Immature natural killer cell (primary cell): ENCODE measurements at places on chromosomes 3 and 15.

GRCh38 chr3:179076243-179077027 is 4.8 kb upstream of the ZMAT3 start:
- no peak overlapping the region for H3K27ac ChIP-seq
- no peaks in the 10 kb centered on the region for H3K36me3 ChIP-seq
- H3K27me3 ChIP-seq = peaks cover 5% of the 10 kb centered on the region

- H3K36me3 ChIP-seq = peaks cover 12% of the 10 kb centered on the region
- H3K27ac ChIP-seq = no peak overlapping the region
- H3K4me1 ChIP-seq = peaks cover 8% of the 10 kb centered on the region
- H3K27me3 ChIP-seq = peaks cover 2% of the 10 kb centered on the region
- no peak overlapping the region for H3K4me3 ChIP-seq
- no peak for DNase-seq
Measured at GRCh38 chr3:195224980-195225580, 45.9 kb downstream of the XXYLT1 start.

DNA sequence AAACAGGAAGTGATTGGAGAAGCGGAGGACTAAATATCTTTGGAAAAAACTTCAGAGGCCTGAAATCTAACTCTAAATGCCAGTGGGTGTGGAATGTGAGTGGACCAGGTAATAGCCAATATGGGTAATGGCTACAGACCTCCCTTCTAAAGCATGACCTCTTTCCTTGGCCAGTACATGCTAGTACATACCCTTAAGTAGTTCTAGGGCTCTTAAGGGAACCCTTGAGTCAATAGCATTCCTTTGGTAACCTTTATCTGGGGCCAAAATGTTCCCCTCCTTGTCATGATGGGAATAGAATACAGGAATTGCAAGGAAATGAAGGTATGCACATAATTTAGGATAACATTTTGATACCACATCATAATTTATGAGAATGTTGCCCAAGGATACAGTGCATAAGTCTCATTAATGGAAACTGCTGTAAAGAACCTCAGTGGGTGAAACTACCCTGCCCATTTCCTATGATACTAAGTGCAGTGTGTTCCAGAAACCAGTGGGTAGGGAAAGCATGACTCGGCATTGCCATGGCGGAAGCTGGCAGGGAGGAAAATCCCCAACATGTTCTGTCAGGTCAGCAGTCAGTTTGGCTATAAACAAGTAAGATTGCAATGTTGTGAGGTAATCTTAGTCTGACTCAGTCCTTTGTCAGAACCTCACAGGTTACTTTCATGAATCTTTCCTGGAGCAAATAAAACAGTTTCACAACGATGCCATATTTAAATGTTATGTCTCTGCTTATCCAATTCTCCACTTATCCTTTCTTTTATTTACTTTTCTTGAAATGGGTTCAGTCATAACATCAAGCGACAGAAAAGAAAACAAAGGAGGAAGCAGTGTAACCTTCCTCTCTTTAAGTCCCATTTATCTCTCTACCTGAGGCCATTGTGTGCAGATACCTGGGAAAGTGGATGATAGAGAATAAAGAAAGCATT is 23.5 kb upstream of the RAP2B start:
- DNase-seq = no peak
- no peak overlapping the region for H3K27ac ChIP-seq
- H3K4me1 ChIP-seq = peaks cover 15% of the 10 kb centered on the region
- no peak overlapping the region for H3K4me3 ChIP-seq
- peaks cover 4% of the 10 kb centered on the region for H3K36me3 ChIP-seq

- H3K4me1 ChIP-seq = no peaks in the 10 kb centered on the region
- no peak overlapping the region for H3K27ac ChIP-seq
- no peaks in the 10 kb centered on the region for H3K36me3 ChIP-seq
Measured at GRCh38 chr3:30858894-30859389, 35.5 kb downstream of the GADL1 start.

GRCh38 chr15:77630956-77631744 is 1.6 kb downstream of the LINGO1 start:
- H3K4me1 ChIP-seq = peaks cover 12% of the 10 kb centered on the region
- DNase-seq = no peak
- H3K4me3 ChIP-seq = no peak overlapping the region
- no peak overlapping the region for H3K27ac ChIP-seq

GRCh38 chr15:67865331-67865730 is 25.5 kb upstream of the RNU6-1 start:
- peaks cover 2% of the 10 kb centered on the region for H3K27me3 ChIP-seq
- no peak for DNase-seq
- H3K27ac ChIP-seq = no peak overlapping the region

- H3K4me1 ChIP-seq = no peaks in the 10 kb centered on the region
- H3K27ac ChIP-seq = no peak overlapping the region
- H3K4me3 ChIP-seq = no peak overlapping the region
- no peak for DNase-seq
Measured at GRCh38 chr3:165538166-165538565, 299.1 kb downstream of the BCHE start.
